Posterior cingulate gyrus (tissue), 11 donors: ENCODE measurements at places on chromosomes 3 and 15.

DNA sequence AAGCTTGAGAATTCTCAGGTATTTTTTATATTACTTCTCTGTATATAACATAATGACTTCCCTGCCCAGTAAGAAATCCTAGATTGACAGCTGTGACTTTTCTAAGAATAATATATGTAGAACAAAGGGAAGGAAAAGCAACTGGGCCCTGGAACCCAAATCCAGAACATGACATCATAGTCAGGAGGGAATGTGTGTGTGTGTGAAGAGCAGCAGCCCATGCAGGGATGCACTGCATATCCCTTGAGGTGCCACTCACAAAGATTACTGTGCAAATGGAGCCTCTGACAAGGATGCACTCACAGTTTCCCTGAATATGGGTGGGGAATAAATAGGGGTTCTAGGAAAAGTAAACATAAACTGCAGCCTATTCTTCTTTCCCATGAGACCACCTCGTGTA lies 279.5 kb downstream of the NEK10 start:
- no peak for DNase-seq

DNA sequence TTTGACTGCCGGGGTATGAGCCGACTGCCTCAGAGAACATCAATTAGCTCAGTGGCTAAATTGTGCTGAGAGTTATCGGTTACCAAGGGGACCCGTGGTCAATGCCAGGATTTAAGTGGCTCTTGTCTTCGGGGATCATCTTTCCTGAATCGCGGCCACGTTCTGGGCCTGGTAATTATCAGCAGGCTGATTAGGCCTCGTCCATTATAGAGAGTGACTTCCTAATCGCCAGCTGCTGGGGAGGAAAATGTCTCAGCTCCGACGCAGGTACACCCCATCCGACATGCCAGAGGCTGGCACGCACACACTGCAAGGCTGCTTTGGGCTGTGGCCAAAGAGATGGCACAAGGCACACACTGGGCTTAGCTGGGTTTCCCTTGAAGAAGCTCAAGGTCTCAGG lies 10.6 kb downstream of the TRH start:
- no peak for DNase-seq

DNA sequence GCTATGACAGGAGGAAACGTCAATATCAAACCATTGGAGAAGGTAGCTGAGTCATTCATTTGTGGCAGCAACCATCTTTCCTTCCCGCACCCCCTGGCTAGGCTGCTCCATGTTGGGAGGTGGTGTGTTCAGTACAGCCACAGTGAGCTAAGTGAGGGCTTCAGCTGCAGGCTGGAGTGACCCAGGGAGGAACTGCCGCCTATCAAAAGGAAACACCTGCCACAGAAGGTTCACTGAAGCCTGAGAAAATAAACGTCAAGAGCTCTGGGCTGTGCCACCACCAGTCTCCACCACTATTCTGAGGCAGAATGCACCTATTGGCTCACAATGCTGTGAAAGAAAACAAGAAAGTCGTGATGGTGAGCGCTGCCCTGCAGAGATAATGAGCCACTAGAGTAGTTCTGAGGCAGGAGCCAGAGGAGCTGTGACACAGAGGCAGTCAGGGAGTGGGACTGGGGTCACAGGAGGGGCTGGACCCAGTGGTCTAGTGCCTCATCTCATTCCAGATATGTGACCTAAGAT lies 34.8 kb upstream of the CD47 start:
- no peak for DNase-seq

GRCh38 chr3:133812872-133813271 lies 7.3 kb downstream of the SRPRB start:
- no peak for DNase-seq

- DNase-seq, result no peak
Observed at GRCh38 chr3:147328711-147329110, 77.6 kb downstream of the ZIC4 start.

- no peak for DNase-seq
Observed at GRCh38 chr3:117524890-117525289, 815.3 kb downstream of the TUSC7 start.

- no peak for DNase-seq
Observed at GRCh38 chr3:126816986-126817777, 113.1 kb downstream of the CHCHD6 start.

DNA sequence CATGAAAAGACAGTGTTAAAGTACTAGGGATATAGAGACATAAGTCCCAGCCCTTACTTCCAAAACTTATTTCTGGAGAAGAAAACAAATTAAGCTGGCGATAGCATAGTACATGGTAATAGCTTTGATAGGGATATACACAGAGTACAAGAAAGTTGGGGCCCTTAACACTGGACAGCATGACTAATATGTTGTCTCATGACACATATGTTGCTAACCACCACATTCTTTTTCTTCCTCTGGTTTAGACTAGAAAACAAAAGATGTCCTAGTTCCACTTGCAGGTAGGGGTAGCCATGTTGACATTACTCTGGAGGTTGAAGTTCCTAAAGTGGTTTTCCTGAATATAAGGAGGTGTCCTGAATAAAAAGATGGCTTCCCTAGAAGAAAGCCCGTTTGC lies 75.3 kb downstream of the RFX7 start:
- no peak for DNase-seq

- no peak for DNase-seq
Observed at GRCh38 chr3:138724443-138724842, 110.3 kb downstream of the PIK3CB start.

- no peak for DNase-seq
Observed at GRCh38 chr3:95235916-95236315, 1173.1 kb downstream of the NSUN3 start.

DNA sequence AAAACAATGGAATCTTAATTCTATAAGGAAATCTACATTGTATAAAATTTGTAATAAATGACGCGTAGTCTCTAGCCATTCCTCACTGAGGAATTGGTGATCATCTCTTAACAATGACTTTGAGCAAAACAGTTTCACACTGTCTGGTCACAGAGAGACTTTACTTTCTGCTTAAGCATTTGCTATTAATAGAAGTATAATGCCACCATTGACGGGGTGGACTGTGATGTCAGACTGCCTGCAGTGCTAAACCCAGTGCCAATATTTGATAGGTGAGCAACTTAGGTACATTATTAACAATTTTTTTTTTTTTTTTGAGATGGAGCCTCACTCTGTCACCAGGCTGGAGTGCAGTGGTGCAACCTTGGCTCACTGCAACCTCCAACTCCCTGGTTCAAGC lies 494.9 kb upstream of the ADAMTS9 start:
- DNase-seq, result no peak

DNA sequence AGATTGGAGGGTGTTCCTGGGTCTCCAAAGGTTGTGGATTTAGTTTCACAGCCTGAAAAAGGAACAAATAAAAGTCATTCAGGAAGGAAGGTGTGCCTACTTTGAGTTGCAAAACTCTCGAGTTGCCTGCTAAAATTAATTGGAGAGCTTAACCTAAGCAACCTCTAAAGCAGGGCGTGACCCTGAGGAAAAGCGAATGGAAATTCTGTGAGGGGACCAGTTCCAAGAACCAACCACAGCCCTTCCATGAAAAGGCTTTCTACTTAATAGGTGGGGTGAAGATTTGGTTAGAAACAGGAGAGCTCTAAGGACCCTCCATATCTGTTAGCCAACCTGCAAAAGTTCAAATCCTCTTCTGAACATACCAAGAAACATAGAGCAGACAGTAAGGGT lies 1.5 kb downstream of the CD80 start:
- no peak for DNase-seq

- DNase-seq, result no peak
Observed at GRCh38 chr15:71775856-71776255, 34.5 kb upstream of the NR2E3 start.

DNA sequence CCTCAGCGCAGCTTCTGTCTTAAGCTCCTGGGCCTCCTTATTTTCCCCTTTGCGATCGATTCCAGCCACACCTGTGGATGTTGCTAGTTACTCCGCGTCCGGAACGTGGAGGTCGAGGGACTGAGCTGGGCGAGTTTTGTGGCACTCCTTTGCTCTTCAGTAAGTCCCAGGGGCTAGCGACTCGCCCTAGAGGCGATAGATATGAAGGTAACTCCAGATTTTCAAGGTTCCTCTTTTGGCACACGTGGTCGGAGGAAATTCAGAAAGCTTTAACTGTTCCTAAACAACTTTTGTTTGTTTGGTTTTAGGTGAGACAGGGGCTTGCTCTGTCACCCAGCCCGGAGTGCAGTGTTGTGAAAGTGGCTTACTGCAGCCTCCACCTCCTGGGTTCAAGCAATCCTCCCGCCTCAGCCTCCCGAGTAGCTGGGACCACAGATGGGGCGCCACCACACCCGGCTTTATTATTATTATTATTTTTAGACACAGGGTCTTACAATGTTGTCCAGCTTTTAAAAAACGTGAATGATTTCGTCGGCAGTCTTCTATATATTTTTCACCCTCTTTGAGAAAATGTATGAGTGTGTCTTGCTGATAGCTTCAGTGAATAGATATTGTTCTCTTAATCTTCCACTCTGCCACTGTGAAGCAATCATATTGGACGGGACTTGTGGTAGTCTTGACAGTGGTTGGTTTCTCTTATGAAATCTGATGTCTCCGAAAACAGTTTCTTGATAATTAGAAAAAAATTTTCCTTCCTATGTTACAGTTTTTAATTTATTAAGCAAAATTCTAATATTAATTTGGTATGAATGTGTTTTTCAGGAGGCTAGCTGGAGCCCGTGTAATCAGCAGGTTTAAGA lies 785 bp downstream of the MFSD1 start:
- peak; percentile 85 for DNase-seq

DNA sequence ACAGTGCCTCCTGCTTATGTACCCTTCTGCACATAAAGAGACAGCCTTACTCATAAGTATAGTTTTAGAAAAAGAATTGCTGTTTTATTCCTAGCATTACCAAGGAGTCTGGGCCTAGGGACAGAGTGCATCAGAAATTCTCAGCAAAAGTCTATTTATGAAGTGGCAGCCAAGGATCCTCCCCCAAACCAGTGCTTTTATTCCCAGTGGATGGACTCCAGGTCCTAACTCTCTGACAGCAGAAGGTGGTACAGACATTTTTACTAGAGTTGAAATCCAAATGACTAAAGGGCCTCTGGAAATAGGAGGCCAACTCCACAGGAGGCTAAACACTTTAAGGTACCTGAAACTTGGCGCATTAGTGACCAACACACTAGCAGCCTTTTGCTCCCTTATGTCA lies 407.2 kb upstream of the TPRG1 start:
- no peak for DNase-seq

DNA sequence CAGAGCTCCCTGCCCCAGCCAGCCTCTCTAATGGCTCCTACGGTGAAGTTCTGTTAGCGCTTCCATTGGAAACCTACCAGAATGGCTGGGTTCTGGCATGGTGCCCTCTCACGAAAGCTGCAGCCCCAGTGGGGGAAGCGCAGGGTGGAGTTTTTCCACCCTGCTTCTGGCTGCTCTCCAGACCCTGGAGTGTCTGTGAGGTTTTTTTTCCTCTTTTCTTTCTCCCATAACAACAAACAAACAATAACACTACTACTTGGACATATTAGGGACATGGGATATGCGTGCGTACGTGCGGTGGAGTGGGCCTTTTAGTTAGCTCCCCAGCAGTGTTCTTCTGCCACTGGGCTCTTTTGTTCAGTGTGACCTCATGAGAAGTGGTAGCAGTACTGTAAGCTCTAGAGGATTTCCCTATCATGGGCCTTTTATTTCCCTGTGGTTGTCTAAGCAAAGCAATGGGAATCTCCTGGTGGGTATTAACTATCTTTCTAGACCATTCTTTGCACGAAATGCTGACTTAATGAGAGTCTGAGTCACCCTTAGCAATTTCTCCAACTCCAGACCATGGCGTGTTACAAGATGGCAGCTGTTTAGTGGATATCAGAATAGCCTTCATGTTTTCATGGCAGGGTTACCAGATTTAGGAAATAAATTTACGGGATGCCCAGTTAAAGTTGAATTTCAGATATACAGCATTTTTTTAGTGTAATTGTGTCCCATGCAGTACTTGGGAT lies 161.9 kb downstream of the FNDC3B start:
- DNase-seq, result no peak

DNA sequence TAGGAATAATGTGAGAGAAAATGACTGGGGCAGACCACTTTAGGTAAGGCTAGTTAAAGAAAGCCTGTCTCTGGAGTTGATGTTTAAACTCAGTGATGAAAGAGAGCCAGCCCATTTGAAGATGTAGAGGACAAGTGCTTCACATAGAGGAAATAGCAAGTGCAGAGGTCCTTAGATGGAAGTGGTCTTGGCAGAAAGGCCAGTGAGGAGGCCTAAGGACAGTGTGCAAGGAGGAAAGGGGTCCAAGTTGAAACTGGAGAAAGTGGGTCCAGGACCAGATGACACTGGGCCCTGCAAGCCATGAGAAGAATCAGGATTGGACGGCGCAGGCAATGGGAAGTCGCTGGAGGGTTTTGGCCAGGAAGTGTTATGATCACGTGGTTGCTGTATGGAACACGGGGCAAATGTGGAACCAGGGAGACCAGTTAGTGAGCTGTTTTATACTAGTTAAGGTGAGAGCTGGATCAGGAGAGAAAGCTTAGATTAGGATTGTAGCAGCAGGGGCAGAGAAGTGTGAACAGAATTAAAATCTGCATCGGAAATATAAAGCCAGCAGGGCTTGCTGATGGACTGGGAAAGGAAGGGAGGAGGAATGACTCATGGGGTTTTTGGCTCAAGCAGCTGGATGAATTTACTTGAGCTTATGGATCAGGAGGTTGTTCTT lies 48.0 kb upstream of the SCAANT1 start:
- no peak for DNase-seq

- no peak for DNase-seq
Observed at GRCh38 chr15:40565333-40566238, 744 bp upstream of the CCDC32 start.

DNA sequence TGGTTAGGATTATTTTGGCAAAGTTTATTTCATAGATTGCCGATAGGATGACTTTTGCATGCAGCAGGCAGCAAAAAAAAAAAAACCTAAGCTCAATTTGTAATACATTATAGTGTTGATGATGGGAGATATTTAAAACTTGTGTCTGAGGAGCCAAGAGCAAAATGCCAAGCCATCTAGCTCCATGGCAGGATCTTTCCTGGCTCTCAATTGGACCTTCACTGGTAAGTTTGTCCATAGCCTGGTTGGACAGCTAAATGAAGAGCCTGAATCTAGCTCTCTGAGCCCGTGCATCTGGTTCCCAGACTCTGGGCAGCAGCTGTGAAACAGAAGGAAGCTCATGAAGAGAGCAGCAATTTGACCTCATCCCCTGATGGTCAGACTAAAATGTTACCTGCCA lies 17.5 kb downstream of the STAC start:
- DNase-seq, result no peak

DNA sequence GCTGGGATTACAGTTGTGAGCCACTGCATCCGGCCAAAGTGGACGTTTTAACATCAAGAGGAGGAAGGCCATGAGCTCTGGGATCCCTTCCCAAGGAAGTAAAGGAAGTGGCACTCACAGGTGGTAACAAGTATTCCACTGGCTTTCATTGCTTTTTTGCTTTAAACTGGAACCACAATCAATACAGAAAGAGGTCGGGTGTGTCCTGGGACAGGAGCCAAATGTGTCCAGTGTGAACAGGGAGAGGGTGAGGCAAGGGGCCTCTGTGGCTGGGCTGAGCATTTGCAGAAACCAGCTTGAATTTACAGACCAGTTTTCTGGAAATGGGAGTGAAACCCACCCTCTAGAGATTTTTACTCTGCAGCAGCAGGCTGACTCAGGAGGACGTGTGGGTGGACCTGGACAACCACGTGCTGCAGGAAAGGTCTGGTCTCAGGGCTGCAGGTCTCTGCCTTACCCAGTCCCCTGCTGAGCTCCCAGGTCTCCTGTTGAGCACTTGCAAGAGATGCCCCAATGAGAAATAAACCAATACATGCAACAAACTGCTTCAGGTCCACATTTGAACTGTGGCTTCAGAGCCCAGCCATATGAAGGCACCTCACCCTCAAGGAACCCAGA lies 42.8 kb upstream of the TMEM115 start:
- no peak for DNase-seq
